PC-3 (cell line): ENCODE measurements at places on chromosomes 4 and X.

- peak; percentile 84 for DNase-seq
Measured at GRCh38 chr4:185573651-185574199, 38.4 kb upstream of the PDLIM3 start.

GRCh38 chr4:10448991-10449390, 8.2 kb downstream of the ZNF518B start:
- DNase-seq, result no peak

- DNase-seq, result no peak
Measured at GRCh38 chr4:87601361-87601760, 7.0 kb upstream of the DSPP start.

DNA sequence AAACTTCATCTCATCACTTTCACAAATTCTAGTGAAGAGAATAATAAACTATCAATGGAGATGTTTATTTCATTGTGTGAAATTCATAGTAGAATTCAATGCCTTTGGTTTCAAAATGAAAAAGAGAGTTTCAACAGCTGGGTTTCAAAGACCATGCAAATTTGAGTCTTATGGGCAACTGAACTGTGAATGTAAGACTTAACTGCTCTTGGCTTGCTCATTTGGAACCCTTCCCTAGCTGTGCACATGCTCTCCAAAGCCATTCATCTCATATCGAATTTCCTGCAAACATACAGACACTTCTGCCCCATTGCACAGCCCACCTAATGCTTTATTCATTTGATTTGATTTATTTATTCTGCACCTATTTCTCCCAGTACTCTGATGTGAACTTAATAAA, 154.5 kb downstream of the GRXCR1 start:
- DNase-seq, result no peak

DNA sequence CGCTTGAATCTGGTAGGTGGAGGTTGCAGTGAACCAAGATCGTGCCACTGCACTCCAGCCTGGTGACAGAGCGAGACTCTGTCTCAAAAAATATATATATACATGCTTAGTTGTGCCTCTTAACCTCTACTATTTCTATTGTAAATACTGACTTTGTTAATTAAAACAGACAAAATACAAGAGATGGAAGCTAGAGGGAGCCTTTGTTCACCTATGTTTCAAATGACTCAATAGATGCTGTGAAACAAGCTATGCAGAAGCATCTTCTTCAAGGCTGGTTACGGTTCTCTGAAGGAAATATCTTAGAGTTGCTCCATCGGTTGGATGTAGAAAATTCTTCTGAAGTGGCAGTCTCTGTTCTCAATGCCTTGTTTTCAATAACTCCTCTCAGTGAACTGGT, 6.2 kb downstream of the NCAPG start:
- peak; percentile 48 for DNase-seq

- no peak for DNase-seq
Measured at GRCh38 chr4:187390646-187391045, 604.9 kb upstream of the ZFP42 start.

- no peak for DNase-seq
Measured at GRCh38 chrX:11759172-11759460, 1.1 kb downstream of the MSL3 start.

DNA sequence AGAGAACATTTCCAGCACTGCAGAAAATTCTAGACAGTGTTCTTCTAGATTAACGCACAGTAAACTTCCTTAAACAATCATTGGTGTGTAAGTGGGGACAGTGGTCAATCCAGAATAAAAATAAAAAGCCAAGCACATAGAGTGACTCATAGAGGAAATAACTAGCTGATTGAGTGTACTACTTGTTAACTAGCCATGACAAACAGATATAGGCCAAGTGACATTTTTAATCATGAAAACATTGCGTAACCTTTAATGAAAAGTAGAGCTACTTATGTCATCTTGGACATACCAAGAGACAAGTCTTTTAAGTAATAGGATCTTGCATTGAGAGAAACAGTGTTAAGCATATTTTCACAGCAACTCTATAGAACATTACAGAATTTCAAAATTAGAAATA, 233.9 kb upstream of the MAB21L2 start:
- peak; percentile 89 for DNase-seq

DNA sequence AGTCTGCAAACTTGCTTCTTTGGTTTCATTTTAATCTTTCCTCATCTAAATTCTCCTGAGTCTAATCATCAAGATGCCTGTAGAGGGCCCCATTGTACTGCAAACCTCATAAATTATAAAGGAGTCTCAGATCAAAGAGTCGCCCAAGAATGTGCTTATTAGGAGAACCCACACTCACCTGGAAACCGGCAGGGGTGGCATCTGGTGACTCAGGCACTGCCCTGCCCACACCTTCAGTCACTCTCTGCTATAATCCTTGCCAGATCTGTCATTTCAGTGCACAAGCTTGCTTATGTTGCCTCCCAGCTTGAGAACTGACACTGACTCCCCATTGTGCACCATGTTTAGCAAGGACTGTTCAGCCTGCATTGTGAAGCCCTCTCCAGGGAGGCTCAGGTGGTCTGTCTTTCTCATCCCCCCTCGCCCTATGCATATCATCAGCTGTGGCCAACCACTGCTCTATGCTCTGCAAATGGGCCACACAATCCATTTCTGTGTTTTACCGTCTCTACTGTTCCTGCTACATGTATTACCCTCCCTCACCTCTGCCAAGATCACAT, 12.4 kb downstream of the EPGN start:
- peak; percentile 95 for DNase-seq

- peak; percentile 92 for DNase-seq
Measured at GRCh38 chr4:61934198-61934597, 734.1 kb downstream of the ADGRL3 start.

GRCh38 chr4:86640469-86640868, 46.4 kb downstream of the PTPN13 start:
- peak; percentile 28 for DNase-seq

DNA sequence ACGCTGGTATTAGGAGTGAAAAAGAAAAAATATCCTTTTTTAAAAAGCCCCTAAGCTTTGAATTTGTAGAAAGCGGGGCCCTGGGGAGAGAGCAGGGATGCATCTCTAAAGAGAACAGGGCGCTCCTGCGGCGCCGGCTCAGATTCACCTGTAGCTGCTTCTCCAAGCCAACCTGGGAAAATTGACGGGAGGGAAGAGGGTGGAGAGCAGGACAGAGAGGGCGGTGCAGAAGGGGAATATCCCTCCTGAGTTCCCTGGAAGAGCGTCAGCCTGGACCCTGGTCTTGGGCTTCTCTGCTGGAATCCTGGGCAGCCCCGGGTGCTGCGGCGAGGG, 776 bp upstream of the SOWAHD start:
- DNase-seq, result no peak

DNA sequence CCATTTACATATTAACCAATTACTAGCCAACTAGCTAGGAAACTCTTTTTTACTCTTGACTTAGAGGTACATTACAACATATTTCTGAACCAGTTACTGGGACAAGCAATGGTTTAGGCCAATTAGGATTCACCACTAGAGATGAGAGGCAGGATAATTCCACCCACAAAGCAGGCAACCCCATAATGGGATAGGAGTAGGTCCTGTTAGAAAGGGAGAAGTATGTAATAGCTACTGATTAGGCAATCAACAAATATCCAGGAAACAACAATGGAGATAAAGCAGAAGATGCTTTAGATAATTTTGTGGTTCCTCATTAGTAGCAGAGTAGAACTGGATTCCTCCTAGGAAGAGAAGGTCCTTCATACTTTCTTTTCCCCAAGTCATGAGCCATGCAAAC, 173.8 kb upstream of the GLRA2 start:
- DNase-seq, result no peak

GRCh38 chr4:137968956-137969678, 273.0 kb downstream of the SLC7A11 start:
- DNase-seq, result no peak

DNA sequence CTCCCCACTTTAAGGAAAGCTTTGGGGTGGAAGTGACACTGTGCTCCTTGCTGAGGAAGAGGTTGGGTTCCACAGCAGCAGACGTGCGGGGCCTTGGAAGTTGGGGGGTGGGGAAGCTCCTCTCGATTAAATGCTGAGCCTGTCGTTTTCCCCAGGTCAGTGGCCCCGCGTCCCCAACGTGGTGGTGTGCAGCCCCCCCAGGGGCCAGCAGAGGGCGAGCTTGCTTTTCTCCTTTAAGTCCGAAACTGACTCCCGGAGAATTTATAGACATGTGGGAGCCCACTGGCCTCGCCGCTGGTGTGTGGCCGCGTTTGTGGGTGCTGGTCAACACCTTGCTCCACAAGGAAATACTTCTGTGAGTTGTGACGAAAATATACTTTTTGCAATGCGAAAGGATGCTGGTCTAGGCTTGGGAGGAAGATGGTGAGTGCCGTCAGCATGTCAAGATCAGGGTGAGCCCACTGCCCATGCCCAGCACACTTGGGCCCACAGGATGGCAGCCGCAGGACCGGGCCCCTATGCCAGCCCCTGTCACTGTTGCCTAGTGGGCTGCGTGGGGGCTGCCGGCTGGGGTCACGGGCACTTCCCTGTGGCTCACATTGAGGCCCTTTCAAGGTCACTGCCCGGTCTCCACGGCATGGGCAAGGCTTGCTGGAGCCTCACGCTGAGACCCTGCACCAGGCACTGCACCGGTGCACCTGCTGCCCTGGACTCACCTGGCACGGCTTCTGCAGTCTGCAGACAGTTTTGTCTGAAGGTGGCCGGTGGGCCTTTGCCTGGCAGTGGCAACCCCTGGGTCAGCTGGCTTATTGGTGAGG, 9.4 kb downstream of the UVSSA start:
- peak; percentile 38 for DNase-seq

- DNase-seq, result no peak
Measured at GRCh38 chr4:173507471-173508385, 22.3 kb downstream of the HAND2 start.

GRCh38 chrX:42837101-42837726, 59.3 kb upstream of the PPP1R2C start:
- no peak for DNase-seq

GRCh38 chr4:41475402-41475801, 62.6 kb upstream of the LIMCH1 start:
- DNase-seq, result peak; percentile 65

GRCh38 chr4:110808351-110808878, 185.5 kb upstream of the PITX2 start:
- peak; percentile 4 for DNase-seq

GRCh38 chrX:4225086-4225485, 511.6 kb upstream of the PRKX start:
- no peak for DNase-seq

DNA sequence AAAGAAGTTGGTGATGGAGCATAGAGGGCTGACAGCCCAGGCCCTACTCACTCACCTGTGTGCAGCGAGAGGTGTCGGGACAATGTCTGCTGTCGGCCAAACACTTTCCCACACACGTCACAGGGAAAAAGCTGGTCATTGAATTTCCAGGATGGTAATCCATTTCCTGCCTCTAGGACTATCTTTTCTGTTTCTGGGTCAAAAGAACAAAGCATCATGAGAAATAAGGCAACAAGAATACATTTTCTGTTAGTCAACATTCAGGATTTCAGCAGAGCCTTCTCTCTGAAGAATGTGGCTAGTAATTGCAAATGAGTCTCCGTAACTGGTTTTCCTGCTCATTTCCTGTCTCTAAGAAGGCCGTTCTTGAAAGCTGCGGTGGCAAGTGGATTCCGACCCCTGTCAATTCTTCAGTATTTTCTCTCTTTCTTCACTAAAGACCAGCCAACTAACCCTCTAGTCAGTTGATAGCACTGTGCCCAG, 99.4 kb downstream of the C4orf51 start:
- no peak for DNase-seq

- no peak for DNase-seq
Measured at GRCh38 chr4:7651461-7651921, 216.8 kb upstream of the PSAPL1 start.

GRCh38 chr4:87024201-87024600, 89.4 kb downstream of the AFF1 start:
- no peak for DNase-seq

- DNase-seq, result no peak
Measured at GRCh38 chr4:38455092-38455862, 208.7 kb upstream of the KLF3 start.

DNA sequence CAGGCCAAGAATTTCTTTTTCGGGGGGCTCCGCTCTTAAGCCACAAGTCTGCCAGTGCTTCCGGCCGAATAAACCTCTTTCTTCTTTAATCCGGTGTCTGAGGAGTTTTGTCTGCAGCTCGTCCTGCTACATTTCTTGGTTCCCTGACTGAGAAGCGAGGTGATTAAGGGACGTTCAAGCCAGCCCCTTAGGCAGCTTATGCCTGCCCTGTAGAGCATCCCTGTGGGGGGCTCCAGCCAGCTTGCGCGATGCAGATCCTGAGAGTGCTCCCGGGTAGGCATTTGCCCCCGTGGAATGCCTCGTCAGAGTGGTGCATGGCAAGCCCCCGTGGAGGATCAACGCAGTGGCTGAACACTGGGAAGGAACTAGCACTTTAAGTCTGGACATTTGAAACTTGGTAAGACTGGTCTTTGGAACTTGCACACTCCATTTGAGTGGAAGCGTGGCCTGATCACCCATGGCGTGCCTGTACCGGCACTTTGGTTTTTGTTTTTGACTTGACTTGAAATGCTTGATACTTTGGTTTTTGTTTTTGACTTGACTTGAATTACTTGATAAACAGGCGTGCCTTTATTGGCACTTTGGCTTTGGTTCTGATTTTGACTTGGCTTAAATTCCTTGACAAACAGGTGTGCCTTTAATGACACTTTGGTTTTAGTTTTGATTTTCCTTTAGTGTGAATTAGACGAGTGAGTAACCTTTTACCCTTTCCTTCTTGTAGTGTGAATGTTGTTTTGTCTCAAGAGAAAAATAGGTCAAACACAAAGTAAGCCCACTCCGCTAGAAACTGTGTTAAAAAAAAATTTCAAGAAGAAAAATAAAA, 6.1 kb downstream of the ACOX3 start:
- no peak for DNase-seq

- DNase-seq, result peak; percentile 37
Measured at GRCh38 chr4:139301821-139302611, at the start of gene NDUFC1. Gene NDUFC1, minus strand, starts transcription at chr4:139302477. Its CDS starts 6,679 bp downstream, at chr4:139295798.

DNA sequence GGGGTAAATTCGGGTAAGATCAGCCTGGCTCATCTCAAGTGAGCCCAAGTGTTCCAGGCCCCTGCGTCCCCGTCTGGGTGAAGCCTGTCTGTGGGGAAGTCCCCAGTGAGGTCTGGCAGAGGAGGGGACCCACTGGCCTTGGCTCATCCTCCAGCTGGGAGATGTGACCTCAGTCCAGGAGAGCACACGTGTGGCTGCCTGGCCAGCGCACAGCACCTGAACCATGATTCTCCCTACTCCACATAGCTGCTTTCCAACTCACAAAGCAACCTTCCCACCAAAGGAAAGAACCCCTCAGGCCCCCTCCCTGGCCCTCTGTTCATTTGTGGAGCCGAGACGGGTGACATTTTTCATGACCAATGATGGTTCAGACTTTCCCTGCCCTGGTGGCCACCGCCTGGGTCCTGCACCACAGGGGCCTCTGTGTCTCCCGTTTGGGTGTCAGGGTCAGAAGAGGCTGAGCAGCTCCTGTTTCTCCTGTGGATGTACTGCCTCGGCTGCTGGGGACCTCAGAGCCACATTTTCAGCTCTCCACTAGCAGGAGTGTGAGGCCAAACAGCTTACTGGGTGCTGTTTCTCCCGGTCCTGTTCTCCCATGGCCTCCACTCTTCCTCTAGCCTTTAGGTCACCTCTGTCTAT, 111.4 kb downstream of the CPZ start:
- no peak for DNase-seq
